Activated CD4-positive, alpha-beta memory T cell treated with anti-CD3 and anti-CD28 coated beads for 36 hours (primary cell): ENCODE measurements at places on chromosomes 16 and 17. TPM values are rescaled to one million over a fixed set of nuclear protein-coding genes. Genes with fewer than 3 reads are reported as not detected.

Gene SLC16A13
- total RNA-seq, result 10.7 TPM

Gene LITAFD
- total RNA-seq, result not detected

Gene OR3A3
- not detected for total RNA-seq

Gene OSBPL7
- total RNA-seq, result 15.6 TPM
